NCI-H2107 (cell line): ENCODE measurements at places on chromosomes 16 and 17.
A peak's percentile ranks its signal among the peaks of the same experiment; 100 is the strongest.

DNA sequence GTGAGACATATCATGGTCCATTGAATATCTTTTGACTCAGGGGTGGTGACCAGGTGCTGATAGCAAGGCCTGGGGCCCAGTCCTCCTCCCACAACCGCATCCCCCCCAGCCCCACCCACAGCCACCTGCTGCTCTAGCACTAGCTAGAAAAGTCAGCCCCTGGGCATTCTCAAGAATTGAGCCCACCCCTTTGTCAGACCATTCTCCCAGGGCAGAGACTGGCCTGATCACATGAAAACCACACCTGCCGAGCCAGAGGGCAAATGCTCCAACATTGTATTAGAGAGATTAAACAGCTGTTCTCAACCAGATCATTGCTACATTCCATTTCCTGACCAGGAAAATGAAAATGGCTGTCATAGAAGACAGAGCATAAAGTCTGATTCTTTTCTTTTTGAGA is 62.4 kb downstream of the RAB11FIP4 start:
- no peak for DNase-seq

- no peak for DNase-seq
These were observed 11.1 kb downstream of the CA10 start for GRCh38 chr17:52147431-52147830.

DNA sequence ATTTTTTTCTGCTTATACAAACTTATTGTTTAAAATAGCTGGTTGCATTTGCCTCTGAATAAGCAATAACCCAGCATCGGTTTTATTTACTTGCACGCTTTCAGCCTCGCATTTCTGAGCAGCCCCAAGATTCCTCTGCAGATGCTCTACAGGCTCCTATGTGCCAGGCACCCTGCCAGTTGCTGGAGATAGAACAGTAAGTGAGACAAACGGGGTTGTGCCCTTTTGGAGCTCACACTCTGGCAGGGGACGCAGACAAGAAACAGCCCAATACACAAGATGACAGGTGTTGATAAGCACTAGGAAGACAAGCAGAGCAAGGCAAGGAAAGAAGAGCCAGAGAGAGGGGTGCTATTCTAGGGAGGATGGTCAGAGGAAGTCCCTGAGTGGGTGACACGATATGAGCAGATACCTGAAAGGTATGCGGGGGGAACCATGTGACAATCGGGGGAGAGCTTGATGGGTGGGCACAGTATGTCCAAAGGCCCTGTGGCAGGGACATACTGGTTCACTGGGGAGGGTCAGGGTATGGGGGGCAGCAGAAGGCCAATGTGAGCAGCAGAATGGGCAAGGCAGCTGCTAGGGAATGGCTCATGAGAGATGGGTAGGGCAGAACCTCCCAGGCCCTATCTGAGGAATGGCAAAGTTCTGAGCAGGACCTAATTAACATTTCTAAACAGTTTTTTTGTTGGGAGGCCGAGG is 18.7 kb upstream of the ADORA2B start:
- no peak for DNase-seq

GRCh38 chr17:6927290-6928126 is 68.3 kb upstream of the ALOX12 start:
- DNase-seq = no peak

GRCh38 chr17:50833510-50834428 is 1.6 kb upstream of the WFIKKN2 start:
- no peak for DNase-seq

DNA sequence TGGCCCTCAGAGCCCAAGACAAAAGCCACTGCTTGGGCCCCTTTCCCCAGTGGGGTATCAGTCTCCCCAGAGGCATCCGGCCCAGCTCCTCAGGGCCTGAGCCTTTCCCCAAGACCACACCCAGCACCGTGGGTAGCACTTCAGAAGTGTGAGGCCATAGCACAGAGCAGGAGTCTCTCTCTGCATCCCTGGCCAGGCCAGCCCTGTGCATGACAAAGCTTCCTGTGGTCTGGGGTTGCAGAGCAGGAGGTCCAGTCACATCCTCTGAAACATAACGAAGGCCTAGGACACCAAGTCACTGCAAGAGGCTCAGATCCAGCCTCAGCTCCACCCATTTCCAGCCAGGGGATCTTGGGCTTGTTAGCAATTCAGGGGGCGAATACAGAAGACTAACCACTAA is 56.8 kb upstream of the ZNF423 start:
- DNase-seq = no peak

GRCh38 chr17:44417553-44417952 is 28.1 kb upstream of the ITGA2B start:
- no peak for DNase-seq

DNA sequence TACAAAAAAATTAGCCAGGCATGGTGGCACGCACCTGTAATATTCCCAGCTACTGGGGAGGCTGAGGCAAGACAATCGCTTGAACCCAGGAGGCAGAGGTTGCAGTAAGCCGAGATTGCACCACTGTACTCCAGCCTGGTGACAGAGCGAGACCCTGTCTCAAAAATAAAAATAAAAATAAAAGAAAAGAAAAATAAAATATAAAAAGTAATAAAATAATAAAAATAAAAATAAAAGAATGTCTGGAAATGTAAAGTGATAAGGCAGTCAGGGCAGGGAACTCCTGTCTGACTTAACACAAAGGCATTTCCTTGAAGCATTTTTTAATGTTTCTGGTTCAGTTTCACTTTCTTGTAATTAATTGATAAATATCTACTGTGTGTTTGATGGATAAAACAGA is 34.7 kb upstream of the DNAJA2 start:
- no peak for DNase-seq

GRCh38 chr17:17151055-17151454 is 55.1 kb downstream of the PLD6 start:
- no peak for DNase-seq

- DNase-seq = no peak
These were observed 26.0 kb downstream of the ZDHHC7 start for GRCh38 chr16:84985079-84986065.

DNA sequence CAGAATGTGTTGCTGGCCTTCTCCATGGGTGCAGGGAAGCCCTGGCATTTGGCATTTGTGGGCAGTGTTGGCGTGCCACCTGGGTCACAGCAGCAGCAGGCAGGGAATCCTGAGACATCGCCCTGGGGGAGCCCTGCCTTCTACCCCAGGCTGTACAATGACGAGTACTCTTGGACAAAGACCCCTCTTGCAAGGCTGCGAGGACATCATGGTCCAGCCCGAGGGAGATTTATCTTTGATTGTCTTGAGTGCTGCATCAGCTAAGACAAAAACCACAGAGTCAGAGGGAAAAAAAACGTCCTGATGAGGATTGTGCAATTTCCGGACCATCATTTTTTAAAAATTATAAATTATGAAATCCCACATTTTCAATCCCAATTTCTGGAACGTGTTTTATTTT is 3.7 kb downstream of the CRISPLD2 start:
- no peak for DNase-seq

DNA sequence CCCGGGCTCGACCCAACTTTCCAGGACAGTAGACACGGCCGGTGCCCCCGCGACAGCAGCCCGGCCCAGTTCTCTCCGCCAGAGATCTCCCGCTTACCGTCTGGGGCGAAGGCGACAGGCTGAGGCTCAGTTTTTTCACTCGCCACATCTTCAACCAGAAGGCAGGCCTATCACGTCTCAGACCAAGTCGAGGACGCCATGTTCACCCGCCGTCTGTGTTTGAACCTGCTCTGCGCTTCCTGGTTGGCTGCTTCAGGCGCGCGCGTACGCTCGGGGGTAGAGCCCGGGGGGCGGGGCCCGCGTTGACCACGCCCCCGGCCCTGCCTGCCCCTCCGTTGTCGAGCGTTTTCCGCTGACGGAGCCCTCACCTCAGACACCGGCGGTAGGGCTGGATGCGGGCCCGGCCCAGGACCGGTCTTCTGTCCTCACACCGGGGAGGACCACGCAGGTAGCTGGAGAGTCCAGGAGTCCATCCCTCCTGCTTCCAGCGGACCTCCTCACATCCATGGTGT is at the start of gene SPAG5:
Gene SPAG5 (minus strand): TSS at position 227 of the 512 bp plus-strand sequence. CDS start 79 bp downstream, at position 148.
- DNase-seq = peak; percentile 87

- no peak for DNase-seq
These were observed 2.8 kb downstream of the TOB1 start for GRCh38 chr17:50863221-50863843.

GRCh38 chr16:79612207-79612606 is 11.7 kb upstream of the MAF start:
- no peak for DNase-seq

- no peak for DNase-seq
These were observed 457.9 kb downstream of the SLC39A11 start for GRCh38 chr17:72634621-72635020.

GRCh38 chr16:81657224-81657623 is 121.9 kb upstream of the PLCG2 start:
- DNase-seq = no peak

DNA sequence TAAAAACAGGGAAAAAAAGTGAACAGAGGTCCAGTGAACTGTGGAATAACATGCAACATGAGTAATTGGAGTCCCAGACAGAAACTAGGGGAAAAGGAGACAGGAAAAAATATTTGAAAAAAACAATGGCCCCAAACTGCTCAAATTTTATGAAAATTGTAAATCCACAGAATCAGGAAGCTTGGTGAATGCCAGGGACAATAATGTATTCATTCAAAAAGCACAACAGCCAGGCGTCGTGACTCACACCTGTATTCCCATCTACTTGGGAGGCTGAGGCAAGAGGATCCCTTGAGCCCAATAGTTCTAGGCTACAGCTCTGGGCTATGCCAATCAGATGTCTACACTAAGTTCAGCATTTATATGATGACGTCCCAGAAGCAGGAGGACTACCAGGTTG is 23.7 kb downstream of the NCOR1 start:
- no peak for DNase-seq

GRCh38 chr16:55130911-55131310 is 193.1 kb upstream of the IRX6 start:
- no peak for DNase-seq

GRCh38 chr16:22240023-22240710 is 34.1 kb downstream of the EEF2K start:
- DNase-seq = no peak

- no peak for DNase-seq
These were observed at the start of gene MRC2 for GRCh38 chr17:62627219-62627903. TSS of gene MRC2 (plus strand) at chr17:62627670. CDS start at chr17:62627803, 133 bp downstream.

DNA sequence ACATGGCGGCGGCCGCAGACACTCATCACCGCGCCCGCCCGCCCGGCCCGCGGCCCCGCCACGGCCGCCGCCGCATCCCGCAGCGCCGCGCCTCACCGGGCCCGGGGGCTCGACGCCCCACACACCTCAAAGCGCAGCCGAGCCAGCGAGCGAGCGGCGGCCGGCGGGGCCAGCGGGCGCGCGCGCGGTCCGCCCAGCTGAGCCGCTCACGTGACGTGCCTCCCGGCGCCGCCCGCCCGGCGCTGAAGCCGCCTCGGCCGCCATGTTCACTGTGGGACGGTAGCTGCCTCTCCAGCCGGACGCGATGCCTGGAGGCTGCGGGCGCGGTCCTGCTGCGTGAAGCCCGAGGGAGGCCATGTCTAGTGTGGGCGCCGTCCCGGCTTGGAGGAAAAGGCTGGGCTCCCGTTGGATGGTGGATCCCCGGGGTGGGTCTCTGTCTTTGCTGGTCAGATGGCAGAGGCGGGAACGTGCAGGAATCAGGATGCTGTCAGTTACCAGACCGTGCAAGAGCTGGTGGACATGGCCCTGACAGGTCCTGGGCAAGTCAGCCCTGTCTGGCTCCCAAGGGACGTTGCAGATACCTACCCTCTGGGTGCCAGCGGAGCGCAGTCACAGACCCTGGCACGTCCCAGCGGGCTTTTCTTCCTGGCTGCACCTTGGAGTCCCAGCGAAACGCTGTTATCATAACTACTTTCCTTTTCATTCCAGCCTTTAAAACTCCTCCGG is at the start of gene USP31:
Gene USP31 (minus strand): TSS at position 186 of the 726 bp plus-strand sequence. CDS start 182 bp downstream, at position 4.
- DNase-seq = peak; percentile 93

DNA sequence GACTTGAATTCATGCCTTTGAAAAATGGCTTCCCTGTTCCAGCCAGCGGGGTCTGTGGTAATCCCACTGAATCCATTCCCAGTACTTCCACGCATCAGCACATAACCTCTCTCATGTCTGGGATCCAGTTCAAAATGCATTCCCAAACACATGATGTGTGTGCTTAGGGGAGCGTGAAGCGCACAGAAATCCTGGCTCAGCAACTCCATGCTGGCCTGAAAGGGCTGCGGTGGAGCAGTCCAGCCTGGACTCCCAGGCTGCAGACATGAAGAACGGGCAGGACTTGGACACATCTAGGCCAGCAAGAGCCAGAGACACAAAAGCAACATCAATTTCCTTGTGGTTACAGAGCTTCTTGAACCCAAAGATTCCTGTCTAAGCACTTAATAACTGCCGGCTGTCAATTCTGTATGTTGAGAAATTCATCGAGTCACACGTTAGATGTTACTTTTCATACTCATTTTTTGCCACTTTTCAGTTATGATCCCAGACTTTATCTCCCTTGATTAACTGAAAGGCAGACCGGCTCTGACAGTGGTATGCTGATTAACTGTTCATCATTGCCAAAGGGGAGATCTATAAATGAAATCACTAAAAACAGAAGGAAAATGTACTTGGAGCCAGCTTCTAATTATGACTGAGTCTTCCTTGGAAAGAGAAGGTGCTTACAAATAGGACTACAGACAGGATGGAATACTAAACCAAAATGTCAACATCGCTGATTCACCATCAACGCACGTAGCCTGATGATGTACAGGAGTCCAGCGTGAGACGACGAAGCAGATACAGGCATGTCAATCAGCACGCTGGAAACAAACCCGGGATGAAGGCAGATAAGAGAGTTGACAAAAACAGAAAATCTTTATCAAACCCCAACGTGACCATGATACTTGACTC is 23.0 kb downstream of the NSMCE1 start:
- DNase-seq = no peak

DNA sequence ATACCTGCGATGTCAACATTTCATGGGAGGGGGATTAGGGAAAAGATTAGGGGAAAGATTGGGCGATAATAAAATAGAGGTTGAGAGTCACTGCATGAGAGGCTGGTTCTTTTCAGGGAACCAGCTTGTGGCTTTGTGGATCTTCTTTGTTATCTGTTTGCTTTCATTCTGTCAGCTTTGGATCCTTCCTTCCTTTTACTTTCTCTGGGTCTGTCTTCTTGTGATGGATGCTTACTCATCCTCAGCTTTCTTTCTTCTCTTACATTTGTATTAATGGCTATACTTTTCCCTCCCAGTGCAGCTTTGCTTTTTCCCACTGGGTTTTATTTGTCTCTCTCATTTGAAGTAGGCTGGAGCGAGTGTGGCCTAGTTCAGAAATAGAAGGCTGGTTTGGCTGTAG is 47.1 kb downstream of the RPTOR start:
- no peak for DNase-seq

- DNase-seq = no peak
These were observed at the start of gene GSG1L for GRCh38 chr16:28063591-28064061. TSS of gene GSG1L (minus strand) at chr16:28063714. CDS start at chr16:28063424, 290 bp downstream.

GRCh38 chr17:3543453-3543852 is 14.2 kb downstream of the TRPV3 start:
- no peak for DNase-seq

- DNase-seq = no peak
These were observed 49.7 kb downstream of the SMG6 start for GRCh38 chr17:2253768-2254406.

DNA sequence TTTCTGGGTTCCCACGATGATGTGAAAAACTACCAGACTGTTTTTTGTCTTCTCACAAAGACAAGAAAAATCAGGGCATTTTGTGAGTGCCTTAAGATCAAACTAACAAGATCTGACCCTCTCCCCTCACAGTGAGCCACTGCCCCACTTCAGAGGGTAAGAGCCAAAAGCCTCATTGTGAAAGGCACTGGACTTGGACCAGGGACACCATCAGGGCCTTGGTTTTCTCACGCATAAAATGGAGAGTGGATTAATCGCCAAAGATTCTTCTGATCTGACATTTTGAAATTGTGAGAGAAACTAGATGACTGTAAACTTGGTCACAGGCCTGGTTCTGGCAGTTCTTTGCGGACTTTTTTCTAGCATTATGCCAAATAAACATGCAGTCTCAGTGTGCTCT is 21.0 kb upstream of the ENDOV start:
- DNase-seq = no peak

- DNase-seq = no peak
These were observed 11.7 kb upstream of the SLC38A8 start for GRCh38 chr16:84054271-84054670.
